Fibroblast of skin of scalp (primary cell): ENCODE measurements at places on chromosomes 3 and 15.

- DNase-seq, result no peak
Measured at GRCh38 chr3:73236867-73237266, 175.4 kb downstream of the EBLN2 start.

DNA sequence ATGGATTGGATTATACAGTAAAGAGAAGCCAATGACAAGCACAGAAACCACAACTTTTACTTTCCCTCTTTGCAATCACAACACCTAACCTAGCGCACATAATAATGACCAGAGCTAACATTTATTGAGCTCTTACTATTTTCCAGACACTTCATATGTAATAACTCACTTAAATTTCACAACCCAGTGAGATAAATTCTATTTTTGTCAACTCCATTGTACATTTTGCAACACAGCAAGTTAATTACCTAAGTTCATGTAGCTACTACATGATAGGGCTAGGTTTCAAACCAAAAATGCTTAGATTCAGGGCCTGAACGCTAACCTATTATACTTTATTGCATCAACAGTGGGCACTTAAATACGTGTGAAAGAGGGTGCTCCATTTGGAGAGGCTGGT, 89.5 kb downstream of the GADL1 start:
- no peak for DNase-seq

DNA sequence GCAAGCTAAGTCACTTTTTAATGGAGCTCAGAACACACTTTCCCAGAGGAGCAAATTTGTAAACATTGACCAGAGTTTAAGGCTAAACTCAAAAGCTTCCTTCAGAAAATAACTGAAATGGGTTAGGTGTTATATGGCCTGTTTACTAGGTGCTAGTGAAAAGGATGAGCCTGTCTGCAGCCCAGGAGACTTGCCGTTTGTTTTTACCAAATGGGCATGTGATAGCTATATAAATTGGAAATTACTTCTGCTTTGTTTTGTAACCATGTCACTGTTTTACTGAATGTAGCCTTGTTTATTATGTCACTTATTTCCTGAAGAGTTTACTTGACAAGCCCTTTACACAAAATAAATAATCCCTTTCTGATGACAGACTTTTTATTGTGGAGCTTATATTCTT, 109.4 kb upstream of the THSD4 start:
- DNase-seq, result no peak

- no peak for DNase-seq
Measured at GRCh38 chr3:84547207-84547606, 411.6 kb upstream of the CADM2 start.

DNA sequence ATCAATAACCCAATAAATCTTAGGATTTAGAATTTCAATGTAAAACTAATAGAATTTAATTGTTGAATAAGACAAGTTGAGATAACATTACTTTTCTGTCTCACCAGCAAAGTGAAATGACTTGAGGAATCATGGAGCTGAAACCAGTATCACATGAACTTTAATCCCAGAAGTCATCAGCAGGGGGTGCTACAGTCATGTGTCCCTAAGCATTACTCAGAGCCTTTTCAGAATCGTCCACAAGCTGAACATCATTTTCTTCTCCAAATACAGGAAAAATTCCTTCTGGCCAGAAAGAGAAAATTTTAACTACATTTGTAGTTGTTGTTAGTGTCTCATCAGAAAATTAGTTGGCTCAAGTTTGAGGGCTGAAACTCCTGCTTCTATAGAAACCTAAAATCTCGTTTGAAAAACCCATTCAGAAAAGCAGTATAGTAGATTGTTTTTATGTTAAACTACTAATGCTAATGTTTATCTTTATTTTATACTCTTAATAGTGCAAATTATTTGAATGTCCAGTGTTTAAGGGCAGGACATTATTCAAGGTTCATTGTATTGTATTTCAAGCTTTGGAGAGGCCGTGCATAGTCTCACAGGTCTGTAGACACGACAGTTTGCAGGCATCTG, 384.1 kb downstream of the PLOD2 start:
- peak; percentile 69 for DNase-seq

- peak; percentile 77 for DNase-seq
Measured at GRCh38 chr3:142279965-142280590, 54.7 kb upstream of the GK5 start.

DNA sequence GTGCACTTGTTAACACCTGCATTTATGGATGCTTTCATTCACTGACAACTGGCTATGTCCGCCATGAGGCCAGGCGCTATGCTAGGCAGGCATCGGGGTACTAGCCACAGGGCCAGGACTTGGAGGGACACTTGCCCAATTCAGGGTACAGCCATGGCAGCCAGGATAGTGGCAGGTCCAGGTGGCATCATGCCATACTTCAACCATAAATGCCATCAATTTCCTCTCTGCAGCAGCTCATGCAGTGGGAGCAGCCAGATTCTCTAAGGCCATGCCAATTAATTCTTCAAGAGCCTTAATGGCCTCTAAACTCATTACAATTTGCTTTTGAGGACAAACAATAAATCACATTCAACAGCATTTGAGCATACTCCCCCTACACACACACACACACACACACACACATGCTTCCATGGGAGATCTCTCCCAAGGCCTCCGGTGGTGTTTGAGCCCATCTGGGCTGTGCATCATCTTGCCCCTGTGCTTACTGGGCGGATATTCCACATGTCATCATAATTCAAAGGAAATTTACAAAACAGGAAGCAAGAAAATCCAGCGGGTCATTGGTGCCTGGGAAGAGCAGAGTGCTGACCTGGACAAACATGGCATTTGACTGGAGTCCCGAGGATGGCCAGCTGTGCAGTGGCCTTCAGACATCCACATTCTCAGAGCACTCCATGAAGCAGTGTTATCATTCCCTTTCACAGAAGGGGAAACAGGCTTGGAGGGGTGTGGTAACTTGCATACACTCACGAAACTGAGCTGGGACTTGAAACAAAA, 109.1 kb downstream of the IQSEC1 start:
- no peak for DNase-seq

DNA sequence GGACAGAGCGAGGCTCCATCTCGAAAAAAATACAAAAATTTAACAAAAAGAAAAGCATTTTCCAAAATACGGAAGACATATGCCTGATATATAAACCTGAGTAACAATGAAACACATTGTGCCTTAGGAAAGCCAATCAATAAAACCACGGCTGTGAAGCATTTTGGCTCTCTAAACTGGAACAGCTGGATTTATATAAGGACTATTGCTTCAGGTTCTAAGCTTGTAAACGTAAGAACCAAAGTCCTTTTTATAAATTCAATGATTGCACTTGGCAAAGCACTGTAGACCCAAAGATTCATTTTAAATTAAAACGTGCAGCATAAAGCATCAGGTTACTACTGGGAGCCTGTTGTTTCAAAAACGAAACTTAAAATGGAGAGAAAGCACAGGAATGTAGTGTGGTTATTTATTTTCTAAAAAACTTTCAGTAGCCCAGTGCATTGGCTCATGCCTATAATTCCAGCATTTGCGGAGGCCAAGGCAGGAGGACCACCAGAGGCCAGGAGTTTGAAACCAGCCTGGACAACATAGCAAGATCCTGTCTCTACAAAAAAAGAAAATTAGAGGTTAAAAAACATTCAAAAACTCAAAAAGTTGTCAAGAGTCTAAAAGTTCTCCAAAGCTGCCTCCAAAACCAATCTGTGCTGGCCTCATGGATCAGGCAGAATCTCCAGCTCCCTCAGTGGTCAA, 61.5 kb downstream of the USF3 start:
- DNase-seq, result no peak

- no peak for DNase-seq
Measured at GRCh38 chr15:62440362-62441105, 275.4 kb upstream of the C2CD4B start.

DNA sequence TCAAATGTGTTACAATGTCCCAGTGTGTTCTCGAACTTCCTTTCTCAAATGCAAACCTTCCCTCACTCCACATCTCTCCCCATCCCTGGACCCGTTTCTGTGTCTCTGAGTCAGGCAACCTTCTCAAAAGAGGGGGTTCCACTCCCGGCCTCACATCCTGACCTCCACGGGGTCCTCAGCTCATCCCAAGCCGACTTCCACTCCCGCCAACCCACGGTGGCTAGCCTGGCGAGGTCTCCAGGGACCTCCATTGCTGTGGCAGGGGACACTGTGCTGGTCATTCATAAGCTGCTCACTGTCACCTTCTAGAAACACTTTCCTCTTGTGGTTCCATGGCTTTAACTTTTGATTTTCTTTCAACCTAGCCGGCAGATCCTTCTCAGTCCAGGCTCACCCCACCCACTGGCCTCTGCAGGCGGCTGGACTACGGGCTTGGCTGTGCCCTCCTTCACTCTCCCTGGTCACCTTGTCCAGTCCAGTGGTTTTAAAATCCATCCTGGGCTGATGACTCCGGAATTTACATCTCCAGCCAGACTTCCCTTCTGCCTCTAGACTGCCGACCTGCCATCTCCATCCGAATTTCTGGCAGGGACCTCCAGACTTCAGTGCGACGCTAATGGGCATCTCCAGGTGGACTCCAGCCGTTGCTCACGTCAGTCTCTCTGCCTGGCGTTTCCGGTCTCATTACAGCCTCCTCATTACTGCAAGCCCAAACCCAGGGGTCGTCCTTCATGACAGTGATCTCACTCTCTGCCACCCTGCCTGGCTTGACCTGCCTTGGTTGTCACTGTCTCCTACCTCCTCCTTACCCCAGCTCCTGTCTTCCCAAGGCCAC, 20.0 kb downstream of the ABTB1 start:
- DNase-seq, result no peak

DNA sequence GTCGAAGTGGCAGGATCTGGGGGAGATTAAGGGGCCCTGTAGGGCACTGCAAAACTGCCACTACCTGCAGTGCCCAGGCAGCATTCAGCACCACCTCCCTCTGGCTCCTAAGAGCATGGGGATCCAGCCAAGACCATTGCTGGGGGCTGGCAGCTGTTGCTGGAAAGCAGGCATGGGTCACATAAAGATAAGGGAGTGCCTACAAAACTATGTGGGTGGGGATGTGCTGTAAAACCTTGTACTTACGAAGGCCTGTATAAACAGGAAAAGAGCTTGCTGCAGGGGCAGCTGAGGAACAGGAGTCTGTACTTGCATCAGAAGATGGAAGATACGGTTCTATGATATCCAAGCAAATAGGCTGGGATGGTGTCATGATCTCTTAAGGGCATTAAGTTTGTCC, 27.1 kb downstream of the IL20RB start:
- DNase-seq, result no peak

DNA sequence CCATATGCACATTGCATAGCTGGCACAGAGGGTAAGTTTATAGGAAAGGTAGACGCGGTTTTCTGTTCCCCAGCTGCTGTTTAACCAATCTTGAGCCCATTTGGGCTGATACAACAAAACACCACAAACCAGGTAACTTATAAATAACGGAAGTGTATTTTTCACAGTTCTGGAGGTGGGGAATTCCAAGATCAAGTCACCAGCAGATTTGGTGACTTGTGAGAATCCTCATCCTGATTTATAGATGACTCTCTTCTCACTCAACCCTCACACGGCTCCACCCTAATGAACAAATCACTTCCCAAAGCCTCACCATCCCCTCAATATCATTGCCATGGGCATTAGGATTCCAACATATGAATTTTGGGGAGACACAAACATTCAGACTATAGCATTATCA, 694.4 kb upstream of the NR2F2 start:
- no peak for DNase-seq

GRCh38 chr15:101554115-101554915, 64.8 kb upstream of the PCSK6 start:
- no peak for DNase-seq

DNA sequence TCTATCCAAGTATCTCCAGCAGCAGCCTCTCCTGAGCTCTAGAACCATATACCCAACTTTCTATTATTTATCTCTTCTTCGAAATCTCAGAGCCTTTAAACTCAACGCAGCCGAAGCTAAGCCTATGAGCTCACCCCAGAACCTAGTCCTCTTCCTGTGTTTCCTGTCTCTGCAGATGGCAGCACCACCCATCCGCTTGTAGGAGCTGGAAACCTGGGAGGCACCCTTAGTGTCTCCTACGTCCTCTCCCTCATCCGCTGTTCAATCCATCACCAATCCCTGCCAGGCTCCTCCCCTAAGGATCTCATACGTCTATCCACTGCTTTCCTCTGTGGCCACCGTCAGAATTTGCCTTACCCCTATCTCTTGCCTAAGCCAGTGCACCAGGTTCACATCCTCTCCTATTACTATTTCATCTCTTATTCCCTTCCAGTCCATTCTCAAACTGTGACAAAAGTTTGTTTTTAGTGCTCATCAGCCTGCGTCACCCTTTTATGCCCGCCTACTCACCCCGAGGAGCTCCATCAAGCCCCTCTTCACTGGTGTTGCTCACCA, 9.6 kb downstream of the VGLL4 start:
- DNase-seq, result no peak

- no peak for DNase-seq
Measured at GRCh38 chr3:53772562-53772961, 73.7 kb downstream of the CHDH start.

GRCh38 chr3:190595179-190595795, 81.4 kb downstream of the IL1RAP start:
- DNase-seq, result no peak

- no peak for DNase-seq
Measured at GRCh38 chr3:160130071-160130470, 95.2 kb upstream of the C3orf80 start.

- DNase-seq, result no peak
Measured at GRCh38 chr3:142098964-142099363, 50.4 kb downstream of the TFDP2 start.

- DNase-seq, result no peak
Measured at GRCh38 chr3:14959359-14959943, 12.1 kb downstream of the NR2C2 start.

DNA sequence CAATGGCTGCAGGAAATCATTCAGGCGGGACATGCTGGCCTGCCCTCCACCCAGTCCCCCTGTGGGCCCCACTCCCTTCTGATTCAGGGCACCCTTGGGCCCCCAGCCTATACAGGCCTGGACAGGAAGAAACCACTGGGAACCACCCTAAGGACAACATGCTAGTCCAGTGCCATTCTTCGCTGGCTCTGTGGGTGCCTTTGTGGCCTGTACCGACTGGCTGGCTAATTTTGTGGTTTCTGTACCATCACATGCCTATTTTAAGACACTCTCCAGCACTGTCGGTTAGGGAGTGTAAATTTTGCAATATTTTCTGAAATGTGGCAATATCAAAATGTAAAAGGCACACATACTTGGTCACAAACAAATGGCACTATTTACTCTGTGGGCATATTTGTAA, 61.4 kb upstream of the POLG start:
- DNase-seq, result no peak

- peak; percentile 17 for DNase-seq
Measured at GRCh38 chr15:47820057-47820746, 102.9 kb downstream of the SEMA6D start.

GRCh38 chr15:69848096-69848495, 249.6 kb downstream of the TLE3 start:
- no peak for DNase-seq
